Activated CD4-positive, alpha-beta T cell treated with anti-CD3 and anti-CD28 coated beads, Interleukin-10, Interleukin-2, amounts not matched to agents 100 ng/mL and 50 ng/mL, durations not matched to agents 16 hours and 8 hours (primary cell): ENCODE measurements at places on chromosomes 3 and 15.

- DNase-seq, result peak; percentile 72
These were observed 42.7 kb downstream of the HDGFL3 start for GRCh38 chr15:83164771-83165404.

DNA sequence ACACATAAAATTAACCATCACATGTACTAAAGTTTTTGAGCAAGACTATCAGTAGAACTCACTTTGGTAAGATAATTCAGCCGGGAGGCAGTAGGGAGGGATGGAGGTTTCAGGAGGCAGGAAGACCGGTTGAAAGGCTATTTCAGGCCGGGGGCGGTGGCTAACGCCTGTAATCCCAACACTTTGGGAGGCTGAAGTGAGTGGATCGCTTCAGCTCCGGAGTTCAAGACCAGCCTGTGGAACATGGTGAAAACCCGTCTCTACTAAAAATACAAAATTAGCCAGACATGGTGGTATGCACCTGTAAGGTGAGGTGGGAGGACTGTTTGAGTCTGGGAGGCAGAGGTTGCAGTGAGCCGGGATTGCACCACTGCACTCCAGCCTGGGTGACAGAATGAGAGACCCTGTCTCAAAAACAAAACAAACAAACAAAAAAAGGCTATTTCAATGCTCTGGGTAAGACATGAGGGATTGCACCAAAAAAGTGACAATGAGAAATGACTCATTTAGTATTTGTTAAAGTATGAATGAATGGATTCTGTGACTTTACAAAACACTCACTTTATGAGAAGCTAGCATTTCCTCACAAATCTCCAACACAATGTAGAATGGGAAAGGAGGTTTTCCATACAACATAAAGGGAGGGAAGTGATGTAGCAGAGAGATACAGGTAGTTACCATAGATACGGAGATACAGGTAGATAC lies 43.9 kb downstream of the SH3BP5 start:
- no peak for DNase-seq

GRCh38 chr3:154872696-154873095 lies 207.4 kb upstream of the MME start:
- DNase-seq, result no peak

- DNase-seq, result peak; percentile 86
These were observed 13.5 kb upstream of the ZNF592 start for GRCh38 chr15:84734794-84735479.

- no peak for DNase-seq
These were observed 41.0 kb downstream of the SLCO2A1 start for GRCh38 chr3:133988631-133989161.

GRCh38 chr3:101942356-101942755 lies 93.0 kb downstream of the NFKBIZ start:
- DNase-seq, result no peak

GRCh38 chr3:112605285-112605684 lies 35.7 kb downstream of the CCDC80 start:
- peak; percentile 41 for DNase-seq

- no peak for DNase-seq
These were observed 128.4 kb downstream of the CTNNB1 start for GRCh38 chr3:41327718-41328117.

GRCh38 chr15:45993072-45993471 lies 358.2 kb downstream of the SQOR start:
- DNase-seq, result no peak

DNA sequence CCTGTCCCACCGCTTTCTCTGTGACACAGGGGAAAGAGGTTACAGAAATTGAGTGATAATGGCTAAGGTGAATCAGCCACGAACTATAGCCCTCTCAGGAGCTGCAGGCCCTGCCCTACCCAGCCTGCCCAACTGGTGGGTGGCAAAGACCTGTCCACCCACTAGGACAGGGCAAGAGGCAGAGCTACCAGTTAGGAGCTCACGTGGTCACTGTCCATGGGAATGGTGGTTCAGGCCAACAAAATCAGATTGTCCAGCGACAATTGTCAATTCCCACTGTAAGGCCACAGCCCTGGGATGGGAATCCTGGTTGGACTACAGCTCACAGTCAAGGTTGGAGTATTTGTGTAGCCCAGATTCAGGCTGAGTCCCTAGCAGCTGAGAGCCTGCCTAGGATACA lies 75.0 kb downstream of the PPCDC start:
- no peak for DNase-seq

DNA sequence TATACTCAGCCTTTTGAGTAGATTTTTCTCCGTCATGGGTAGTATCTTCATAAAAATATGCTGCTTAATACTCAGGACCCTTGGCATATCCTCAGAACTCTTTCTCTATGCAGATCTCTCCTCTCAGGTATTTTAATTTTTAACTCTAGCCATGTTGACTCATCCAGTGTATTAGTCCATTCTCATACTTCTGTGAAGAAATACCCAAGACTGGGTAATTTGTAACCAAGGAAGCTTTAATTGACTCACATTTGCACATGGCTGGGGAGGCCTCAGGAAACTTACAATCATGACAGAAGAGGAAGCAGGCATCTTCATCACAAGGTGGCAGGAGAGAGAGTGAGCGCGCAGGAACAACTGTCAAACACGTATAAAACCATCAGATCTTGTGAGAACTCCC lies 129.3 kb upstream of the CD96 start:
- DNase-seq, result no peak

DNA sequence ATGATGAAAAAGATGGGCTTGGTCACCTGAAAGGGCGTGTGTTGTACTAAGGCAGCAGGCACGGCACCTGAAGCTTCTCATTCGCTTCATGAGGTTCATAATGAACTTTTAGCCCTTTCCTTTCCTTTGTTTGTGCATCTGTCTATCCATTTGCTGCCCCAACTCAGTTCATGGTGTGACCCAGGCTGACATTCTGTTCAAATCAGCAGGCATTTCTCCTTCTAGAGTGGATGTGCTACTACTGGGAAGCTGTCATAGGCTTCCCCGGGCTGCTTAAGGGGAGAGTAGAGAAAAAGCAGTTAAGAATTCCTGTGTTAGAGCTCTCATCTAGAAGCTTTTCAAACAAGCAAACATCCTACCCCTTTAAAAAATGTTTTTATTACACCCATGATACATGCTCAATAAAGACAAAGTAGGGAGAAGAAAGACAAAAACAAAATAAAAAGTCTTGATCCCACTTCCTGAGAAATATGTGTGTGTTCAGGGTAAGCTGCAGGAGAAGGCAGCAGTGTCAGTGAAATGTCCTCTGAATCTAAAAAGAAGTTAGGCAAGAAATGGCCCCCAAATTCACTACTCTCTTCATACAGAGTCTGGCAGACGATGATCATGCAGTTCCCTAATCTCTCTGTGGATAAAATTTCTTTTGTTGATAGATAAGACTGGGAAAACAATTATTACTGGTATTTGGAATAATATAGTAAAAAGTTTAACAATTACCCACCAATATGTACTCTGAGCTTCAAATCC lies 136.9 kb upstream of the PFN2 start:
- no peak for DNase-seq

- DNase-seq, result no peak
These were observed 69.6 kb downstream of the CHDH start for GRCh38 chr3:53776494-53777101.

DNA sequence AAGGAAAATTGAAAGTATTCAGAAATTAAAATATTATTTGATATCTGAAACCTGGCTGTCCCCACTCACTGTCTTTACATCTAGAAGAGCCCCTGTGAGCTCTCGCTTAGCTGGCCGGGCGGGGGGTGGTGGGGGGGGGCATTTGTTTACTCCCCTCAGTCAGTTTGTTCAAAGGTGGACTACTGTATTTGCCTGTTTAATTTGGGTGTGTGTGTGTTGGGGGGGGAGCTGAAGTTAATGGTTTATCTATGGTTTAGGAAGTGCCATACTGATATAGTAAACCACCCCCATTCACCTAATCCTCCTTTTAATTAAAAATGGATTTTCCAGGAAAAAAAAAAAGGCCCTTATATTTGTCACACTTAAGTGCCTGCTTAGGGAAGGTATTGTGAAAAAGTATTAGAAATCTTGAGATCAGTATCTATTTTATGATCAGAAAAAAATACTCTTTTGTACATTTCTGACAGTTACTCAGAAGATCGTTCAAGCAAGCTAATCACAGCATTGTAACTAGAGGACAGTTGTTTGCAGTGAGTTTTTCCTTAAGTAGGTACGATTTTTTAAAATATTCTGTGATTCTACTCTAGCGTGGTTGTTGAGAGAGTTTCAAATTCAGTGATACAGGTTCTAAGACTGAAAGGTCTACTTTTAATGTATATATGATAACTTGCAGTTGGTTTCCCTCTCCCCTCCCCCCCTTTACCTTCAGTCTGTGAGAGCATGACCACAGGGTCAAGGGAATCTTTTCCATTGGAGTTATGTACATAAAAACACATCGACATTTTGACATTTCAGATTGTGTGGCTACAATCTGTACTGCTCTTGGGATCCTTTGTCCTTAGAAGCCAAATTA lies 8.5 kb downstream of the NR2F2 start:
- DNase-seq, result no peak

DNA sequence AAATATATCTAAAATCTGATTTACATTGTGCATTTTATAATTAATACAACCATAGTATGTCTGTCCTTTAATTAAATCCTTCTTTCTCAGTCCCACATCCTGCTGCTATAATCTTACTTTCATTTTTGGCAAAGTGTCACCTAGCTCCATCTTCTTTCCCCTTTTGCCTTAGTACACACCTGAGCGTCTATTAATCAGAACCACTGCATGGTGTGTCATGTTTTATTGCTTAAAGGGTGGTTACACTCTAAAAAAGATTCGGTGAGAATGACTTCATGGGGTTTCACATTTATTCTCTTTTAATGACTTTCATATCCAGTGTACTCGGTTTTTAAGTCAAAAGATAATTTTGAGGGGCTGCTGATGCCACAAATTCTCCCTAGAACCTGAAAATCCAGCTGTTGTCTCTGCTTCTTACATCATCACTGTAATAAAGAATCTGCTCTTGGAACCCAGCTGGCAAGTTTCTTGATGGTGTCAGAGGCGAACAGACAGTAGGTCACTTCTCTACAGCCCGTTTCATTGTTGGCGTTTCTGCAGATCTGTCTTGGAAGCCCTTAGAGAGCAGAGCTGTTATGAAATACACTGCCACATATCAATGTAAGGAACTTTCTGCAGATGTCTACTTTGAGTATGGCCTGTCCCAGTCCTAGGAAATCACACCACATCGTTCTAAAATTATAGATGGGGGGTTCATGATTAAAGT lies 99.7 kb downstream of the TIGIT start:
- no peak for DNase-seq

DNA sequence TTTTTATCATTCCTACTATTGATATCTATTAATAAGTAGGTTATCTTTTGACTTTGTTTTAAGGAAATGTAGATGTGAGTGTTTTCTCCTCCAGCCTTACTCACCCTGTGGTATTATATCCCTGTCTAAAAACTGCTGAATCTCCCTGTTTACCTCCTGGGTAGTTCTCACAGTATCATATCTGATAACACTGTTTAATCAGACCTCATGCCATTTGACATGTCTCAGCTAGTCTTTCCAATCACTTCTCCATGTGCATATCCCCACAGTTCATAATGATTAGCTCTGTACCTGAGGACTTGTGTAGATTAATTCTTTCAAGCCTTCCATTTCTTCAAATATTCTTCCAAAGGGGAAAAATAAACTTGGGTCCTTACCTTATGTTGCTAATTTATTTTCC lies 30.7 kb downstream of the DUOX2 start:
- no peak for DNase-seq

- no peak for DNase-seq
These were observed 10.4 kb downstream of the SOX2 start for GRCh38 chr3:181722156-181722555.

- no peak for DNase-seq
These were observed 18.3 kb downstream of the NOX5 start for GRCh38 chr15:69032703-69033373.

DNA sequence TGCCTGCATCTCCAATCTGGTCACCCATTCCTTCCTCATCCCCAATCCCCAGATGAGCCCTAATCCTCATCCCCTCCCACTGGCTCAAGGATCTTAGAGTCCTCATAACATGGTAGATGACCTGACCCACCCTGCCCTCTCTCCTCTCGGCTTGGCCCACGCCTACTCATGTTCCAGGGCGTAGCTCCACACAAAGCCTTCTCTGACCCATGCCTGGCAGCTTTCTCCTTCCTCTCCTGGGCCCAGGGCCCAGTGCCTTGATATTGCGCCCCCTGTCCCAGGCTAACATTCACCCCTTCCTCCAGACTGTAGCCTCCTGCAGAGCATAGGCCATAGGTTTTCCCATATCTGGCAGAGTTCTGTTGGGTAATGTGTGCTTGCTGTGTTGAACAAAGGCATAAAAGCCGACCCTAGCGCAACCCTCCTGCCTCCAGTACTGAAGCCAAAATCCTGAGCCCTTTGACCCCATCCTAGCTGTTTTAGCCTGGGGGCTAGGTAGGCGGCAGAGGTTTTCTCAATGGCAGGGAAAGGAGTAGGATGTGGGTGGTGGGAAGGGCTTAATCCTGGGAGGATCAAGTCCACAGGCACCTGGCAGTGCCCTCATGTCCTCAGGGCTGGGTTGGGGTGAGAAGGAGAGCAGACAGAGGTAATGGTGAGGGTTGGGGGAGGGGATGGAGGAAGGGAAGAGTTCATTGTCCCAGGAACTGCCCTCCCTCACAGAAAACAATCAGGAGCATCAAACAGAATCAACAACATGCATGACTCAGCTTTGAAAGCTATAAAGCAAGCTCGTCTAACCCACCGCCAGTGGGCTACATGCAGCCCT lies 35.5 kb downstream of the MESD start:
- no peak for DNase-seq

GRCh38 chr3:180860180-180860858 lies 52.2 kb upstream of the FXR1 start:
- no peak for DNase-seq

DNA sequence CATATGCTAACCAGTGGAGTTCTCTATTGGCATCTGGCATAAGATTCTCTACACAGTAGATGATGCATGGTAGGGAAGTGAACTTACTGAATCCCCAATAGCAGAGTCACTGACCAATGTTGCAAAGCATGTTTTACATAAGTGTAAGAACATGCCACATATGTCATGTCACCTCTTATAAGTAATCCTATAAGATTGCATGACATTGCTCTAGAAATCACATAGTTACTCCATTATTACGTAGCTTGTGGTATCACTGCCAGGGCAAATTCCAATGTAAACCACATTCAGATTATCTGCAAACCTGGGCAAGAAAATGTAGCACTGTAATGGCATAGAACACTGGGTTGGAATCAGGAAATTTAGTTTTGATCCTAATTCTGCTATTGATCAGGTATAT lies 198.2 kb upstream of the UMPS start:
- no peak for DNase-seq

GRCh38 chr15:90523373-90523772 lies 6.3 kb upstream of the CRTC3 start:
- no peak for DNase-seq

- DNase-seq, result no peak
These were observed 19.4 kb upstream of the IL20RB start for GRCh38 chr3:136938334-136938733.

DNA sequence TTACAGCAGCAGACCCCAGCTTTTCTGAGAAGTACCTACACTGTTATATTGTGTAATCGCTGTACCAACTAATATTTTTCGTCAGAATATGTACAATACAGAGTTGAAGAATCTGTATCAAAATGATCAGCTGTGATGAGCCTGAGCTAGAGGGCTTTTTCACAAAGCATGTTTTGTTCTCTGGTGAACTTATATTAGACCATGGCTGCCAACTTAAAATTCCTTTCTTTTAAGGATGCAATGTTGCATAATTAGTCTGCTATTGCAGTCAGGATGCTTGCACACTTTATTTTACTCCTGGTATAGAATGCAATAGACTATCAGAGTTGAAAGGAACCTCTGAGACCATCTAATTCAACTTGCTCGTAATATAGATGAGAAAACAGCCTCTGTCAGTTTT lies 127.8 kb downstream of the RBMS3 start:
- no peak for DNase-seq
